ENCODE measurements at places on chromosomes 16 and 17.

DNA sequence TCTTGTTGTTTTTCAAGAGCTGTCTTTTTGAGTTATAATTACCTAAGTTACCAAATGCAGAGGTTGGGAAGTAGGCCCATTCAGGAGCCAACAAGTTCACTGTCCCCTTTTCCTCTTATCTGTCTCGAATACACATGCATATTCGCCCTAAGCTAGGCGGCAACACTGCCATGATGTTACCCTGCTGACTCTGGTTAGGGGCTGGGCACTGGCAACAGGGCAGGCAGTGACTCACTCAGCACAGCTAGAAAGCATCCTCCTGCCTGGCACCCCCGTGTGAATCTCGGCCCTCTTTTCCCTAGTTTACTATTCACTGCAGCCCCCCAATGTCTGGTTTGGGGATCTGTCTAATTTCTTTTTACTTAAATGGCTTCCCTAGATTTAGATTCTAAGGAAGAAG lies 13.8 kb downstream of the DBF4B start:
- DNase-seq, result no peak

DNA sequence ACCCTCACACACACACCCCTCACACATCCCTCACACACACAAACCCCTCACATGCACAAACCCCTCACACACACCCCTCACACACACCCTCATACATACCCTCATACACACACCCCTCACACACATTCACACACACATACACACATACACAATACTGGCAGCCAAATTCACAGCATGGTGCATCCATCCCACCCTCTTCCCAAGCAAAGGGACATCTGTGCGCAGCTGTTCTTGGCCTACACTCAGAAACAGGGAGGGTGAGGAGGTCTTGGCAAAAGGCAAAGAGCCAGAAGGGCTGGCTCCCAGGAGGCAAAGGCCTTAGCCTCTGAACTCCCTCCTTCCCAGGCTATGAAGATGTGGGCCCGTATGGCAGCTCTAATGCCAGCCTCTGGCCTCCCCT lies 23.4 kb downstream of the C17orf67 start:
- peak; percentile 46 for DNase-seq

- peak; percentile 17 for DNase-seq
Measured at GRCh38 chr17:64262198-64262999, 661 bp downstream of the TEX2 start.

DNA sequence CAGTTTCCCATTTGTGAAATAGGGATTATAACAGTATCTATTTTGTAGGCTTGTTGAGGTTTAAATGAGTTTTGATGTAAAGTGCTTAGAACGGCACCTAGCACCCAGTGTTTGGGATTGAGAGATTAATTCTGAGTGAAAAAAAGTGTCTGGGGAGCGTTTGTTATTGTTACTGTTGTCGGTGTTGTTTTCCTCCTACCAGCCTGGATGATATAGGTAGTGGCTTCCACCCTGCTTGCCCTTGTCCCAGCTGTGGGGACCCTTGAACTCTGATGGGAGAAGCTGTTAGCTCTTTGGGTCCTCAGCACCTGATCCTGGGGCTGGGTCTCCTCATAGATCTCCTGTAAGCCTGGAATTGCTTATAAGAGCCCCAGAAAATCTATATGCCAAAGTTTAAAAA lies 4.9 kb downstream of the FMNL1 start:
- DNase-seq, result no peak

DNA sequence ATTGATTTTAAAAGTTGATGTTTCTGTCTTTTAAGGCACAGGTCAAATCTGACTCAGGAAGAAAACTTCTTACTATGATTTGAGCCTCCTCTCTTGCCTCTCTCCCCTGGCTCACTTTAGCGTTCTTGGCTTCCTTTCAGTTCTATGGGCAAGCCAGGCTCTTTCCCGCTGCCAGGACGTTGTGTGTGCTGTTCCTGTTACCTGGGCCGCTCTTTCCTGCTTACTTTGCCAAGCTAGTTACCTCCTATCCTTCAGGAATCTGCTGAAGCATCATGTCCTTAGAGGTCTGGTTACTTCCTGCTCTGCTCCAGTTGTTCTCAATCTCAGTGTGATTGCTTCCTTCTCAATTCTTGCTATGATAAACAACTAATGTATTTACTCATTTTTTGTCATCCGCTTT lies 1108.5 kb upstream of the EEF2KMT start:
- DNase-seq, result no peak
